ENCODE measurements at places on chromosomes 3 and 15.

- no peak for DNase-seq
These were observed 238.7 kb downstream of the CHST2 start for GRCh38 chr3:143358155-143358792.

DNA sequence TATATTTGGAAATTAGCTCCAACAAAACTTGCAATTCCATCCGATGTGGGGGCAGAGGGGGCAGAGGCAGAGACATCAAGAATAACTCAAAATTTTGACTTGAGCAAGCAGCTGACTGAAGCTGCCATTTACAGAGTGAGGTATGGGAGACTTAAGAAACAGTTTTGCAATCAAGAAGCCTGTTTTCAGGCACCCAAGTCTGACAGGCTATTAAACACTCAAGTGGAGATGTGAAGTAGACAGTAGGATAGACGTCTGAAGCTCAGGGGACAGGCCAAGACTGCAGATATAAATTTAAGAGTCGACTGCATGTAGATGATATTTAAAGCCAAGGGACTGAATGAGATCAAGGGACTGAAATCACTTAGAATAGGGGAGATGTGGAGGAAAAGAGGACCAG lies 9.9 kb upstream of the SH3BP5 start:
- no peak for DNase-seq

DNA sequence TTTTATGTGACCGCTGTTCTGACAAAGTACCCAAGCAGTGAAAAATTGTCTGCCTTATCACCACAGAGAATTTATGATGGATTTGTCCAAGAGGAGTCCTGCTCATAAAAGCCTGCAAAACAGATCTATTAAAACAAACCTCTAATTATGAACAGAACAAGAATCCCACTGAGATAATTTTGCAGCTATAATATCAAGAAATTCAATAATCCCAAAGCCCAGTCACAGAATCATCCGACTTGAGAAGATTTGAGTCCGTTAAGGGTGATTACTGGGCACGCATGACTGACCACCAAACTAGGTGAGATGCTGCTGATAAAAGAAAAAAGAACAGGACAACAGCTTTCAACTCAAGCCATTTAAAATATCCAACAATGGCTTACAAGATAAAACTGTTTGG lies 231.0 kb upstream of the WNT5A start:
- DNase-seq: no peak

GRCh38 chr15:92653366-92653765 lies 2.2 kb downstream of the FAM174B start:
- no peak for DNase-seq

GRCh38 chr3:149152420-149152819 lies 23.0 kb downstream of the HPS3 start:
- DNase-seq: peak; percentile 69

DNA sequence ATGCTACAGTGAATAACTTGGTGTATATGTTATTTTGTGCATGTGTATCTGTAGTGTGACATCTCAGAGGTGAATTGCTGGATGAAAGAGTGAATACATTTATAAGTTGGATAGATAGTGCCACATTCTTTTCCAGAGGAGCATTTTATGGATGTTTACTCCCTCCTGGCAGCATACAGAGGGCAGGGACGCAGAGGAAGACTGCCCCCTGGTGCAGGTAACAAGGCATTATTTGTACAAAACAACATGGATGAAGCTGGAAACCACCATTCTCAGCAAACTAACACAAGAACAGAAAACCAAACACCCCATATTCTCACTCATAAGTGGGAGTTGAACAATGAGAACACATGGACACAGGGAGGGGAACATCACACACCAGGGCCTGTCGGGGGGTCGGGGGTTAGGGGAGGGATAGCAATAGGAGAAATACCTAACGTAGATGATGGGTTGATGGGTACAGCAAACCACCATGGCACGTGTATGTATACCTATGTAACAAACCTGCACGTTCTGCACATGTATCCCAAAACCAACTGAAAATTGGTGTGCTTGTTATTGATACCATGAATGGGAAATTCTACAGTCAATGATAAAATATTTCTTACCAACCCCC lies 57.9 kb upstream of the CTXND1 start:
- peak; percentile 62 for DNase-seq

DNA sequence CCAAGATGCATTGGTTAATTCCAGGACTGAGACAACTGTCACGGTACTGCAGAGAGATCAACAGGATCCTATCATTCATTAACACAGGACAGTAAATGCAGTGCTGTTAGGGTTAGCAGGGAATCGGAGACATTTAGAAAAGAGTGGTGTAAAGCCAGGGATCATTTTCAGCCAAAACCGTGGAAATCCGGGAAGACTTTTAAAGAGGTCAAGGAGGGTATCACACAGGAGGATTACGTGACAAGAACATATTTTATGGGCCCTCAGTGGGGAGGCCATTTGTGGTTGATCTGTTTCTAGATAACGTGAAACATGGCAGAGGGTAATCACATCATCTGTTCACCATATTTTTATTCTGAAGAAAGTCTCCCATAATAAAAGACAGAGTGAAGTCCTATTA lies 216.1 kb downstream of the PTPRG start:
- no peak for DNase-seq

DNA sequence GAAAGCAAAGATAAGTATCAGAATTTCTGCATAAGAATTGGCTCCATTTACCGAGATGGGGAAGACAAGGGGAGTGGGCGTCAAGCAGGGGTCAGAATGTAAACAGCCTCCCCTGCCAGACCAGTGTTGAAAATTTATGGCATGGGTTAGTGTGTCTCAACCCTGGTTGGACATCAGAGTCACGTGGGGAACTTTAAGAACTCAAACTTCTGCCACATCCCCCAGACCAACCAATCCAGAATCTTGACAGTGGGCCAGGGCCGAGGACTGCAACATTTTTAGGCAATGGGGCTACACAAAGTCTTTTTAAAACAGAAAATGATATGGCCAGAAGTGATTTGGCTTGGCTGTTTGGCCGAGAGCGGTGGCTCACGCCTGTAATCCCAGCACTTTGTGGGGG lies 14.3 kb upstream of the MASP1 start:
- no peak for DNase-seq

- DNase-seq: no peak
These were observed 878 bp upstream of the RAD51 start for GRCh38 chr15:40693904-40694687.

- DNase-seq: no peak
These were observed 20.3 kb downstream of the XXYLT1 start for GRCh38 chr3:195250473-195251251.

DNA sequence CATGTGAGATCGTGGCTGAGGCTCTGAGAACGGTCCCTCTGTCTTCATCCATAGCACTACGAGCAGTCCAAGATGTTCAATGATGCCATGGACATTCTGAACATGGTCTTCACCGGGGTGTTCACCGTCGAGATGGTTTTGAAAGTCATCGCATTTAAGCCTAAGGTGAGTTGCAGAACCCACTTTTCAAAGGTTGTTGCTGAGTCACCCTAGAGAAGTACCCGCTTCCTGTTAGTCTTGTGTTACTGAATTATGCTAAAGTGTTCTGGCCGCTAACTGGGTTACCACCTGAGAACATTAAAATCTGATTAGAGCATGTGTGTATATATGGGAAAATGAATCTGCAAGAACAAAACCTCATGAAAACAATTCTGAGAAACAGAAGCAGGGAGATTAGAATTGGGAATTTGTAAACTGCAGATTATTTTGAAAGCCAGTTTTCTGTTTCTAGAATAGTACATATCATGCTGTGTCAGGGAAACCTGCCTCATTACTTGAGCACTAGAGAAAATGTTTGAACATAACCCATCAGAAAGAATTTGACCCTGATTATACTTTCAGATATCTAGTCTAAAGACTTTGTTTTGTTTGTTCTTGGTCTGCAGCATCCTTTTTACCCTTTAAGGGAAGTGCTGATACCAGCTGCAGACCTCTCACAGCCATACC lies 92.6 kb downstream of the CHDH start:
- no peak for DNase-seq

GRCh38 chr3:21446945-21447475 lies 304.0 kb downstream of the ZNF385D start:
- no peak for DNase-seq

DNA sequence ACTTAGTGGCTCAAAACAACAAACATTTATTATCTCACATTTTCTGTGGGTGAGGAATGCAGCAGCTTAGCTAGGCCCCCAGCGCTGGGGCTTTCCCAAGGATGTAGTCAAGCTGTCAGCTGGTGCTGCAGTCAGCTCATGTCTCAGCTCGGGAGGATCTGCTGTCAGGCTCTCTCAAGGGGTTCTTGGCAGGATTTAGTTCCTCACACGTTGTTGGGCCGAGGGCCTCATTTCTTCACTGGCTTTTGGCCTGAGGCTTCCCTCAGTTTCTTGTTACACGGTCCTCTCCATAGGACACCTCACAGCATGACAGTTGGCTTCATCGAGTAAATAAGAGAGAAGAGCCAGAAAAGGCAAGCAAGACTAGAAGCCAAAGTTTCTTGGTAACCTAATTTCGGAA lies 13.7 kb upstream of the U2SURP start:
- DNase-seq: peak; percentile 58

GRCh38 chr3:165617134-165617533 lies 220.1 kb downstream of the BCHE start:
- DNase-seq: no peak

GRCh38 chr15:75208501-75209288 lies 7.0 kb downstream of the C15orf39 start:
- no peak for DNase-seq

GRCh38 chr3:187572441-187572840 lies 97.8 kb downstream of the SST start:
- no peak for DNase-seq

GRCh38 chr3:188878076-188878475 lies 293.7 kb upstream of the TPRG1 start:
- DNase-seq: no peak

DNA sequence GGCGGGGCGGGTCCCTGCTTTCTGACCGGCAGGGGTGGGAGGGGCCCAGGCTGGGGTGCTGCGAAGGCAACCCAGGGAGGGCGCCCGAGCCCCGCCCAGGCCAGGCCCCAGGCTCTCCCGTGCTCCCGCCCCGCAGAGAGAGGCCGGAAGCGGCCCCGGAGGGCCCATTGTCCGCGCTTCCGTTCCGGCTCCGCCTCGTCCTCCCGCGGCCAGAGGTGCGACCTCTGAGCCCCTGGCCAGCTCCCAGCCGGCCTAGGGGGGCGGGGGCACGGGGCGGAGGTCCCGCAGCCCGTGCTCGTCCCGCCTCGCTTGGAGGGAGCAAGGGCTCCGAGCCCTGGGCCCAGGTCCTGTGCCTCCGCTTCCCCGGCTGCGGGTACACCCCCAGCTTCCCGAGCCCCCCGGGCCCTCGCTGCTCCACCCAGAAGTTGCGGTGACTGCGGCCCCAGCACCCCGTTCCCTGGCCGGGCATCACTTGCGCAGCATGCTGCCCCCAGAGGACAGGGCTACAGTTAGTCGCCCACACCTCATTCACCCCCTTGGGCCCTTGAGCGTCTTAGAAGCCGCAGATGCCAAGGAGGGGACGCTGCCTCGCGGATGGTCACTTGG lies 20.4 kb upstream of the PLXND1 start:
- DNase-seq: peak; percentile 88

DNA sequence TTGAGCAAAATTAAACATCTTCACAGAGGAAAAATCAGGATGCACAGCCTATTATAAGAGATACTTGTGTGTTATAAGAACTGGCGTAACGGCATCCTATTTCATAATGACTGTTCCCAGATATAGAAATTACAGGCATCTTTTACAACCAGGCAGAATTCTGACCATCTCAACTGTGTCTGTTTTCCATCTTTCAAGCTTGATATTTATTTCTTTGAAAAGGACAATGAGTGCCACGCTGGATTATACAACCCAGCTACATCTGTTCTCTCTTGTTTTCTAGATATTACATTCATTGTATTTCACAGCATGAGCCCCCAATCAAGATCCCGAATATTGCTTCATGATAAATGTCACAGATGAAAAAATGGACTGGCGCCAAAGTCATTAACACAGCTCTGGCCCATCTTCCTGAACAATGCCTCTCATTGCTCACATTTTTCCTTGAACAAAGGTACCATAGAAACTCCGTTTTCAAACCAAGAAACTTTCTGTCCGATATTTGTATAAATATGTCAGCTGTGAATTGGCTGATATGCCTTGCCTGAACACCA lies 420.6 kb downstream of the TBL1XR1 start:
- no peak for DNase-seq

DNA sequence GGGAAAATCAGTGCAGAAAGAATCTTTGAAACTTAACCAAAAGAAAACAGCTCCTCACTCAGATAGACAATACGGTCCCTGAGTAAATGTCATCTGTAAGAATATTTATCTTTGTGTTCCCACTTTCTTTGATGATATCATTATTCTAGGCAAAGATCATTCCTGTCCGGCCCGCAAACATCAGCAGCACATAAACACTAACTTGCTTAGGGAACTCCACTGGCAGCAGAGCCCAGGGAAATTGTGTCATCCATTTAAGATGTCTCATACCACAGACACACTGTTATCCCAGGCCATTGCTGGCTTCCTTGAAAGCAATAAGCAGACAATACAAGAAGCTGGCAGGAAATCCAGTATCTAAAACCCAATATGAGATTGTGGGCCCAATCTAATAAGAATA lies 20.1 kb upstream of the CD96 start:
- no peak for DNase-seq

DNA sequence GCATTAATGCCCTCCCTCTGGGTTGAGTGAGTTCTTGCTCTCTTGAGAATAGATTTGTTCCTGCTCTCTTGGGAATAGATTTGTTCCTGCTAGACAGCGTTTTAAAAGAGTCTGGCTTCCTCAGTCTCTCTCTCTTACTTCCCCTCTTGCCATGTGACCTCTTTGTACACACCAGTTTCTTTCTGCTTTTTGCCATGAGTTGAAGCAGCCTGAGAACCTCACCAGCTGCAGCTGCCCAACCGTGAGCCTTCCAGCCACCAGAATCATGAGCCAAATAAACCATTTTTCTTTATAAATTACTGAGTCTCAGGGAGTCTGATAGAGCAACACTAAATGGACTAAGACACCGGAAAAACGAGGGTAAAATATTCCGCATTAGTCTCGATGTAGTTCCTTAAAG lies 253.6 kb downstream of the CNTN6 start:
- no peak for DNase-seq

- peak; percentile 77 for DNase-seq
These were observed 388.7 kb upstream of the SGO1 start for GRCh38 chr3:20574746-20575145.

- DNase-seq: no peak
These were observed 21.6 kb downstream of the COL8A1 start for GRCh38 chr3:99659951-99660350.

DNA sequence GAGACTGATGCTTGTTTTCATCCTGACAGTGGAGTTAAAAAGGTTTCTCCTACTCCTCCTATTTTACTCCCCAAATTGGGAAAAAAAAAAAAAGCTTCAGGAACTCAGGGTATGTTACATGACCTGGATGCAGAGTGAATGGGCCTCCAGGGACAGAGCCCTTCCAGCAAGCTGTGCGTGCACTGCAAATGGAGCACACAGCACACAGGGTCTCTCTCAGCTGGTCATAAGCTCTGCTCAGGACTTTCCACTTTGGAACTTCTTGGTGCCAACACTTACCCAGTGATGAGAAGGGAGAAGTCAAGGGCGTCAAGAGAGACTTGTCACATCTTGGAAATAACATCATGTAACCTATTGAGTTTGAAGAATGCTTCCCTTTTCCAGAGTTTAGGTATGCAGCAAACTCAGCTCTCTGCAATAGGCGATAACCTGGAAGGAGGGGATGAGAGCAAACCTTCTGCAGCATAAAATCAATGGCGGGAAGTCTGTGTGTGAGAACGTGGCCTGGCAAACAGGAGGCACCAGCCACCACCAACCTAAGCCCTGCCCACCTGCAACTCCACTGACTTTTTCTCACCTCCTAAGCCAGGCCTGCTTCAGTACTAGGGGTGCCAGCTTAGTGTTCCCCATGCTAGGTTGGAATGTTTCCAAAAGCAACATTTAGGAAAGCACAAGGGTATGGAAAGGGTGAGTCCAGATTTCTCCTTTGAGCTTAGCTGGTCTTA lies 39.8 kb downstream of the MYZAP start:
- DNase-seq: no peak
